ENCODE measurements at places on chromosomes 13 and 19.
A peak's percentile ranks its signal among the peaks of the same experiment; 100 is the strongest.

DNA sequence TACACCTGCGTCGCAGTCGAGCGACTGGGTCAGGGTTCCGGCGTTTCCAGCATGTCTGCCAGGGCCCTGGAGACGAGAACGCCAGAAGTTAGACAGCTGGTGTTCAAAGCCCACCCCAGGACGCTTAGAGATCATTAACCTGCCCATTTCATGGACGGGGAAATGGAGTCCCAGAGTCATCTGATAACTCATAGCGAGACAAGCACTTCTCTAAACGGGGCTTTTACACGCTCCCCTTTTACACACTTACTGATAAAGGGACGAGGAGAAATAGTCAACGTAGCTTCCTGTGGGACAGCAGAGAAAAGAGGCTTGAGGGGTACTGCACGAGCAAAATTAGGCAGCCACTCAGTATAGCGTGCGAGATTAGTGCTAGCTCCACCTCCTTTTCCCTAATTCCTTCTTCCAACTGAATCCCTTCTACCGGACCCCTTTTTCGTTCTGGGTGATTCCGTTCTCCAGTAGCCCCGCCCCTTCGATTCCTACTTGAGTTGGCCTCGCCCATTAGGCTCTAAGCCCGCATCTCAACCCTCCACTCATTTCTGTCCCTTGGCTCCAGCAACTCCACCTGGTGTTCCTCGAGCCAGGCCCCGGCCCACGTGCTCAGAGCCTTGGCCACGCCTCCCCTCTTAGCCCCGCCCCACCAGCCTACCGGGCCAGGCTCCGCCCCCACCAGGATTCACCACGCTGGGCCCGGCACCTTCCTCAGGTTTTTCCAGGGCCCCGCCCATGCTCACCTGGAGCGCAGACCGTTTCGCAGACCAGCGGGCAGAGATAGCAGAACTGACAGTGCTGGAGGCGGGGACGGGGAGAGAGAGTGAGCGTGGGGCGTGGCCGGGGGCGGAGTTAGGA lies 3.7 kb downstream of the HRC start:
- DNase-seq, result peak; percentile 76

GRCh38 chr13:73001971-73002370 lies 56.8 kb upstream of the KLF5 start:
- DNase-seq, result no peak

DNA sequence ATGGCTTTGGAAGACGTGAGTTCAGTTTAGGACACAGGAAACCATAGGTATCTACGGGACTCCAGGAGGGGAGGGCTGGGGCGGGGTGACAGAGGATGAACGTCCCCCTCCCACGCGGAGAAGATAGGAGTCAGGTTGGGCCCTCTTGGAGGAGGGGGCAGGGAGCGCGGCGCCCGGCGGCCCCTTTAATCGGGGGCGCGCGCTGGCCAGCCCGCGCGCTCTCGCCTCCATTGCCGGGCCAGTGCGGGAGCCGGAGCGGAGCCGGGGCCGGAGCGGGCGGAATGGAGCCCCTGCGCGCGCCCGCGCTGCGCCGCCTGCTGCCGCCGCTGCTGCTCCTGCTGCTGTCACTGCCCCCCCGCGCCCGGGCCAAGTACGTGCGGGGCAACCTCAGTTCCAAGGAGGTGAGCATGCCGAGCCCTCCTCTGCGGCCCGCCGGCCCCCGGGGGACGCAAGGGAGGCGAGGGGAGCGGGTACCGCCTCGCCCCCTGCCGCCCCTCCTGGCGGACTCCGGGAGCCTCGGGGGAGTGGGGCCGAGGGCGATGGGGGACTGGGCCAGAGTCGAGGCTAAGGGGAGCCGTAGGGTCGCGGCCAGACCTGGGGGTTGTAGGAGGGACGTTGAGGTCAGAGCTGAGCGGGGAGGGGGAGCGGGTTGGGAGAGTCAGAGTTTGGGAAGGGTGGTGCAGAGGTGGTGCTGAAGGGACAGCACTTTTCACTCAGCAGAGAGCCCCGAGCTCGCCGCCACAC lies at the start of gene TMEM145:
TSS of gene TMEM145 (plus strand) at position 214 of the 744 bp plus-strand sequence. CDS start at position 282, 68 bp downstream.
- peak; percentile 59 for DNase-seq

DNA sequence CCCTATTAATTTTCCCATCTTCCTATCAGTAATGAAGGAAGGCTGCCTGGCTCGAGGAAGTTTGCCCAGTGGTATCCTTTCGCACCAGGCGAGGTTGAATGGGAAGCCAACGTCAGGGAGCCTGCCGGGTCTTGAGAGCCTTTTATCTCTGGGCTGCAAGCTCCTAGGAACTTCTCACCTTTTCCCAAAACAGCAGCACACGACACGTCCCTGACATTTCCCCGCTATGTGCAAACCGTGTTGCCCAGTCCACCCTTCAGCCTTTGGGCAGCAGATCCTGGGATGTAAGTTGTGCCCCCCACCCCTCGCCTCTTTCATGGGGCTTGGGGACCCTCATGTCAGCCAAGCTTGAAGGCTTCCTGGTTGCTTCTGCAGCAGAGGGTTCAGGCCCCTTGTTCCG lies 179.1 kb downstream of the ZNF536 start:
- no peak for DNase-seq

- DNase-seq, result peak; percentile 64
Observed at GRCh38 chr19:46616631-46617322, 8.1 kb downstream of the PTGIR start.

- DNase-seq, result no peak
Observed at GRCh38 chr13:59906413-59907049, 257.2 kb downstream of the DIAPH3 start.

DNA sequence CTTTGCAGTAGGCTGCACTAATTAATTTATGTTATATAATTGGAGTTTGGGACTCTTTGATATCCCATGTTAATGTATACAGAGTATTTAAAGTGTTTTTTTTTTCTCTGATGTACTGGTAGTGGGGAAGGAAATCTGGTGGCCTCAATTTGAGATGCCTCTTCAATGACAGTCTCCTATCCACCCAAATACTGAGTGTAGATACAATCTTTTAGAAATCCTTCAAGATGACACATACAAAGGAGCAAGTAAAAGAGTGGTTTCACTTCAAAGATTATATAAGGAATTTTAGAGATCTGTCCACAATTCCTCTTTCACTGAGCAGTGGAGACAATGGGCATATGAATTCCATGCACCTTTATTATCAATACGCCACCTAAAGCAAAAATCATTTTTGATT lies 15.1 kb downstream of the NALCN start:
- no peak for DNase-seq

DNA sequence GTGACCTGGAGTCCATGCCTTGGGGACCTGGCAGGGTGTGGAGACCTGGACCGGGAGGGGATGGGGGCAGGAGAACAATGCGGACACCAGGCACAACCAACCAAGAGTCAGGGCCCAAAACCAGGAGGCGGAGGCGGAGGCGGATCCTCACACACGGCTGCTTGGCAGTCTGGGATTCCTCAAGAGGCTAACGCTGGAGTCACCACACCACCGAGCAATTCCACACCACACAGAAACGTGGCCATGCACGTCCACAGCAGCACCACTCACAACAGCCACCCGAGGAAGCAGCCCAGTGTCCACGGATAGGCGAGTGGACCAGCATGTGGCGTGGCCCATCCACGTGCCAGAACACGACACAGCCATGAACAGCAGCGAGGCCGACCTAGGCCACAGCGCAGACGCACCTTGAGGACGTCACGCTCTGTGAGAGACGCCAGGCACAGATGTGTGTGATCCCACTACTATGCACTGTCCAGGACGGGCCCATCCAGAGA lies 17.7 kb downstream of the SBNO2 start:
- DNase-seq, result no peak

DNA sequence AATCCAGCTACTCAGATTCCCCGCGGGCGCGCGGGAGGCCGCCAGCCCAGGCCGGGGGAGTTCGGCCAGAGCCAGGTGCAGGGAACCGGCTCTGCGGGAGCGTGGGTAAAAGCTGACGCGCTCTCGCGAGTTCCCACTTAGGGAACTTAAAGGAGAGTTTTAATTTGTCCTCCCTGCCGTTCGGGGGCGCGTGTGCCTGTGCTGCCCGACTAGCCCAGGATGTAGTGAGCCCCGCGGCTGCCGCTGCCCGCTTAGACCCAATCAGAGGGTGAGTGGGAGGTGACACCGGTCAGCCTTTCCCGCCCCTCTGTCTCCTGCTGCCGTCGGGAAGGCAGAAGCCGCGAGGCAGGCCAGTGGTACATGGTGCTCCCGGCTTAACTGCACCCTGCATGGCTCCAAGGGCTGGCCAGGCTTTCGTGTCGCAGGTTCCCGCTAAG lies 36.0 kb upstream of the NEK3 start:
- no peak for DNase-seq

- DNase-seq, result no peak
Observed at GRCh38 chr19:48907671-48908070, 7.6 kb downstream of the NUCB1 start.

GRCh38 chr13:36520111-36520510 lies 87.8 kb downstream of the CCNA1 start:
- no peak for DNase-seq

GRCh38 chr13:45403081-45403480 lies 15.1 kb downstream of the SLC25A30 start:
- DNase-seq, result no peak

- no peak for DNase-seq
Observed at GRCh38 chr19:36151144-36152018, 866 bp downstream of the COX7A1 start.

DNA sequence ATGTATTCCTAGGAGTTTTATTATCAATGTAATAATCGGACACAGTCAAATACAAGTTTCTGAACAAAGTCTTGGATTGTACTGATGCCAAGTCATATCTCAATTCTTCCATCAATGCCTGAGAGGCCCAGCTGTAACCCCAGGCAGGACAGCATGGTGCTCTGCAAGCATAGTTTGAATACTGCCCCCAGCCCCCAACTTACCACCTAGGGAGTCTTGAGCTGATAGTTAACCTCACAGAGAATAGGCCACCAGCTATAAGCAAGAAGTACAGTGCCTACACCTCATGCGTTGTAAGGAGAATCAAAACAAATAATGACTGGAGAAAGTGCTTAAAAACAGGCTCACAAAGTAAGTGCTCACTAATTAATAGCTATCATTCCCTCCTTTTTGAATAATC lies 2.7 kb downstream of the PROSER1 start:
- DNase-seq, result no peak

GRCh38 chr19:1073063-1073955 lies 6.3 kb downstream of the ARHGAP45 start:
- DNase-seq, result no peak

- DNase-seq, result no peak
Observed at GRCh38 chr19:31351056-31351854, 2.0 kb upstream of the TSHZ3 start.

DNA sequence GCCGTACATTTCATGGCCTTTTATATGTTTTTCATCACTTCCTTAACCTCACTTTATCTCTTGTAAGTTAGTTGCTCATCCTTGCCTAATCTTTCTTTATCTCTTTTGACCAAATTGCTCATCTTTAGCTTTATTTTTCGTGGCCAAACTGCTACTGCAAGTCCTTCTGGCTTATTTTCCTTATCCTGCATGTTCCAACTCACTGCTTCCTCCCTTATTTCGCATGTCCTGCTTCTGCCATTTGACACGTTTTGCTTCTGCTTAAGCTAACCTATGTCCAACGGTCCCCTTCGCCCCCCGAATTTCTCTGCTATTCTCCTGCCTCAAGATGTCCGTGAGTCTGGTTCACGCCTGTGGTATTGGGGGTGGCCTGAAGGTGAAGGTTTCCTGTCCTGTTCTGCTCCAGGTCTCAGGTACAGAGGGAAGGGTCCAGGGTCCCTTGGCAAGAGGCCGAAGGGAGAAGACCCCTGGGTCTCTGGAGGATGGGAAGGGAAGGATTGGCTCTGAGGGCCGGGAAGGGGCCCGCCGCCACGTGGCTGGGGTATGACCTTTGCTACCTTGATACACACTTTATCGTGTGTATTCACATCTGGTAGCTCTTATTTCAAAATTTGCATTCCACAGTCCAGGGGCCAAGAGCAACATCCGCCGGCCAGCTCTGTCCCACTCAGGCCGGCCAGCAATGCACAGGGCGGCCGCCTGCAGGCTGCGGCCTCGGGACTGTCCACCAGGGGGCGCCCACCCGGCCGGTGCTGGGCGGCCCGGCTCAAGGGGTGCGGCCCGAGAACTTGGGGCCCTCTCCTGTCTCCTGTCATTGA lies 2.9 kb upstream of the C19orf85 start:
- DNase-seq, result no peak

DNA sequence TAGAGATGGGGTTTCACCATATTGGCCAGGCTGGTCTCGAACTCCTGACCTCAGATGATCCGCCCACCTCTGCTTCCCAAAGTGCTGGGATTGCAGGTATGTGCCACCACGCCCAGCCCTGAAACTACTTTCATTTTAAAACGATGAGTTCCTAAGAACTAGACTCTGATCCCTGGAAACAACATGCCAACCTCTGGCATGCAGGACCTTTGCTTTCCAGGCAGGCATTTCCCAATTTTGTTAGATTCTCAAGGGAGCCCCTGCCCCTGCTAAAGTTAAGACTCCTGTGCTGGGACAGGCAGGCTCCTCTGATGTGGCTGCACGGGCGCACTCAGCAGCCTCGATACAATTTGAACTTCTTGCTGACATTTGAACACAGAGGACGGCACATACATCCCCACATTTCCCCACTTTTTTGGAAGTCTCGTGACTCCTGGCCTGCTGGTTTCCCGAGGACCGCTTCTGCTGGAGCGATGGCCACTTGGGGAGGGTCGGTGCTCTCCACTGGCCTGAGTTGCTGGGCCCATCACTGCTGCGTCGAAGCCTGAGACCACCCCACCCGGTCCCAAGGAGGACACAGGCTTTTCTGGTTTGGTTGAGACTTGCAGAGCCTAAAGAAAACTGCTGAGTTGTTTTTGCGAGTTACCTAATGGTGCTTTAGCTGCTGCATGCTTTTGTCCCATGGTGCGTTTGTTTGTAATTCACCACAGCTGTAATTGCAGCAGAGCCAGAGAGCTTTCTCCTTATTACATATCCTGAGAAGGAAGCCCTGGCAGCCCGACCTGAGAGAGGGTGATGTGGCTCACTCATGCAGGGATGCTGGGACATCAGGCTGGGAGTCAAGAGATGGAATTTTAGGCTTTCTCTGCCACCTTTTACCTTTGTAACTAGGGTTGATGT lies 8.2 kb downstream of the ATP11A start:
- no peak for DNase-seq

GRCh38 chr19:51422053-51422448 lies 4.6 kb upstream of the SIGLEC10 start:
- DNase-seq, result peak; percentile 79

DNA sequence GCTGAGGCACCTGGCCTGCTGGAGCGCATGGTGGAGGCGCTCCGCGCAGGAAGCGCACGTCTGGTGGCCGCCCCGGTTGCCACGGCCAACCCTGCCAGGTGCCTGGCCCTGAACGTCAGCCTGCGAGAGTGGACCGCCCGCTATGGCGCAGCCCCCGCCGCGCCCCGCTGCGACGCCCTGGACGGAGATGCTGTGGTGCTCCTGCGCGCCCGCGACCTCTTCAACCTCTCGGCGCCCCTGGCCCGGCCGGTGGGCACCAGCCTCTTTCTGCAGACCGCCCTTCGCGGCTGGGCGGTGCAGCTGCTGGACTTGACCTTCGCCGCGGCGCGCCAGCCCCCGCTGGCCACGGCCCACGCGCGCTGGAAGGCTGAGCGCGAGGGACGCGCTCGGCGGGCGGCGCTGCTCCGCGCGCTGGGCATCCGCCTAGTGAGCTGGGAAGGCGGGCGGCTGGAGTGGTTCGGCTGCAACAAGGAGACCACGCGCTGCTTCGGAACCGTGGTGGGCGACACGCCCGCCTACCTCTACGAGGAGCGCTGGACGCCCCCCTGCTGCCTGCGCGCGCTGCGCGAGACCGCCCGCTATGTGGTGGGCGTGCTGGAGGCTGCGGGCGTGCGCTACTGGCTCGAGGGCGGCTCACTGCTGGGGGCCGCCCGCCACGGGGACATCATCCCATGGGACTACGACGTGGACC lies 9.7 kb upstream of the STRN4 start:
- DNase-seq, result no peak

GRCh38 chr13:31081316-31081715 lies 80.4 kb downstream of the HSPH1 start:
- no peak for DNase-seq

Data from NCI-H1930 (cell line).